AML-193 (cell line): ENCODE measurements at places on chromosomes 3 and 15.
A peak's percentile ranks its signal among the peaks of the same experiment; 100 is the strongest.

- DNase-seq = no peak
Observed at GRCh38 chr3:50600141-50600753, 11.3 kb downstream of the CISH start.

- DNase-seq = no peak
Observed at GRCh38 chr3:99562990-99563607, 75.3 kb upstream of the COL8A1 start.

DNA sequence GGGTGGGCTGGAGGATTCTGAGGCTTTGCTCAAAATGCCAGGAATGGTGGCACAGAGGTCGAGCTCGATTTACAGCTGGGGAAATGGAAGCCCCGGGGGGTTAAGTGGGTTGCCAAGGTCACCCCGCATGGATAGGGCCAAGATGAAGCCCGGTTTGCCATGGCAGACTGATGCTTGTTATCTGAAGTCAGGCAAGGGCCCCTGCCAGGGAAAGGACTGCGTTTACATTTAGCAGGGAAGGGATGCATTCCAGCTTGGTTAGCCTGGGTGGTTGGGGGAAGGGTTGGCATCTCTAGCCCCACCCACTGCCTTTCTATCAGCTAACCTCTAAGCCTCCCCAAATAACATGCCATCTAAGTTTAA lies 79.0 kb downstream of the RPLP1 start:
- DNase-seq = no peak

- no peak for DNase-seq
Observed at GRCh38 chr3:184725176-184725719, 13.4 kb upstream of the MAGEF1 start.

DNA sequence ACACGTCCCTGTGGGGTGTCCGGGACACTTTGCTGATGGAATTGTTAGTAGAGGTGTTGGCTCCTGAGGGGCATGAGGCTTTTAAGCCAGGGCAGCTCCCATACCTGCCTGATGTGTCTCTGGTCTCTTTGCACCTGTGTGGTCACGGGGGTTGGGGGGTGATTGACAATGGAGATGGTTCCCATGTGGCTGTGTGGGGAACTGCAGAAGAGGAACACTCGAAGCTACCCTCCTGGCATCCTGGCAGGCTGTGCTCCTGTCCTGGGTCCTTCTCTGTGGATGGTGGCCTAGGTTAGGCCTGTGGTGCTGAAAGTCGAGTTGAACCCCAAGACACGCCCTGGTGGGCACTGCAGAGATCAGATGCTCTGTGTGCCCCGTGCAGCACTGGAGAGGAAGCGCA lies 73.4 kb downstream of the HMCES start:
- DNase-seq = no peak

GRCh38 chr3:190494907-190495306 lies 19.0 kb upstream of the IL1RAP start:
- no peak for DNase-seq

DNA sequence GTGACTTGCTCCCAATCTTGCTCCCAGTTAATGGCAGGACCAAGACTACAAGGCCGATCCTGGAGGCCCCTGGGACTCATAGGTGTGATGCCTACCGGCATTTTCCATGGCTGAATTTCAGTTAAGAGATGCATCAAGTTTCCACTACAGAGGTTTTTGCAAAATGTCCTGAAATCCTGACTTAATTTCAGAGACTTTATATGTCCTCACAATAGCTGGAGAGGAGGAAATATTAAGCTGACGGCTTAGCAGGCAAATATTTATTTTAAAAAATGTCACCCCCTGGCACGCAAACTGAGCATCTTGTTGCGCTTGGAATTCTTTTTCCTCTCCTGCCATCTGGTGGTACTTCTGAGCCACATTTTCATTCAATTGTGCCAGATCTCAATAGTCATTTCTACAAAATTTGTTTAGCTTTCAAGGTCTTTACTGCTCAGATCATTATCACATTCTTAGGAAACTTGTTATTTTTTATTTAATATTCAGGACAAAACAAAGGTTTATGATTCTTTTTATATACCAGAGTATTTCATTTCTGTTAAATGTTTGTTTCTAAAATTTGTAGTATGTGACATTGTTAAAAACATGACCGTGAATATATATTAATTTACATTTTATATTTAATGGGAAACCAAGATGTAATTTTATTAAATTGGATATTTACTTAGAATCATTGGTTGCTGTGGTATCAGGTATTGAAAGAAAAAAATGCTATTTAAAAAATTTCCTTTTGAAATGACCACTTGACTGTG lies 189.2 kb upstream of the THRB start:
- DNase-seq = peak; percentile 14

DNA sequence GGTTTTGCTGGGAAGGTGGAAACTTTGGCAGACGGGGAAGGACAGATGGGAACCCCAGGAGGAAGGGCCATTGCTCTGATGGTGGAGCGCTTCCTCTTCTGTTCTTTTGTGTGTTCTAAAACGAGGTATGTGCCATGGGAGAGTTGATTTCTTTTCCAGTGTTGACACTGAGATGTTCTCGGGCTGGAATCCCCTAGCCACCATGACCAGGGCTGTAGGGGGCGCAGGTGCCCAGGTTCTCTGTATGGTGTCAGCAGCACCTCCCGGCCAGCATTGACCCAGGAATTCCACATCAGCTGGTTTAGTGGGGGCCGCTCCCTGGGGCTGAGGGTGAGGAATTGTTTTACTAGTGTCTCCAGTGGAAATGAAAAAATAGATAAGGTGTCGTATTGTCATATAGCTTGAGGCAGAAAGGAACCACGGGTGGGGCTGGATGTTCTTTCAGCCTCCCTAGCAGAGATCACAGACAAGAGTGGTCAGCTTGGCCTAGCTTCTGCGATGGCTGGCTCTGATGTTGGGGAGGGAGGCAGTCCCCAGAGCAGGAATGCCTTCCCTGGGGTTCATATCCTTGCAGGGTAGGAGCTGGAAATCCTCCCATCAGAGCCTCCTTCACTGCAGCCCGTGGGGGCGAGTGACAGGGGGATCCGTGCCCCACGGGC lies 34.2 kb upstream of the ACAD9 start:
- DNase-seq = no peak

DNA sequence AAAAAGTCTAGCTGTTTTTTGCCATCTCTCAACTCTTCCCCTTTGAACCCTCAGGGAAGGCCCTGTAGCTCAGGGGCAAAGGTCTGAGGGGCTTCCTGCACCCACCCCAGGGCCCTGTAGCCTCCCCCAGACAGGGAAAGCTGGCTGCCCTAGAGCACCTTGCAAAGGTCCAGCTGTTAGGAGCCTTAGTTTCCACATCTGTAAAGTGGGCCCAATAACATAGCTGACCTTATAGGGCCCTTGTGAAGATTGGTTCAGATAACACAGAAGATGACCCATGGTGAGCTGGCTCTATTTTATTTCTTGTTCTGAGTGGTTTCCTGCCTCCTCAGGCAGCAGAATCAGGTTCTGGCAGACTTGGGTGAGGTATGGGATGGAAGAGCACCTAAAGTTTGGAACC lies 55.2 kb upstream of the SMAD6 start:
- no peak for DNase-seq

GRCh38 chr3:196985298-196985697 lies 16.7 kb upstream of the PIGZ start:
- no peak for DNase-seq

DNA sequence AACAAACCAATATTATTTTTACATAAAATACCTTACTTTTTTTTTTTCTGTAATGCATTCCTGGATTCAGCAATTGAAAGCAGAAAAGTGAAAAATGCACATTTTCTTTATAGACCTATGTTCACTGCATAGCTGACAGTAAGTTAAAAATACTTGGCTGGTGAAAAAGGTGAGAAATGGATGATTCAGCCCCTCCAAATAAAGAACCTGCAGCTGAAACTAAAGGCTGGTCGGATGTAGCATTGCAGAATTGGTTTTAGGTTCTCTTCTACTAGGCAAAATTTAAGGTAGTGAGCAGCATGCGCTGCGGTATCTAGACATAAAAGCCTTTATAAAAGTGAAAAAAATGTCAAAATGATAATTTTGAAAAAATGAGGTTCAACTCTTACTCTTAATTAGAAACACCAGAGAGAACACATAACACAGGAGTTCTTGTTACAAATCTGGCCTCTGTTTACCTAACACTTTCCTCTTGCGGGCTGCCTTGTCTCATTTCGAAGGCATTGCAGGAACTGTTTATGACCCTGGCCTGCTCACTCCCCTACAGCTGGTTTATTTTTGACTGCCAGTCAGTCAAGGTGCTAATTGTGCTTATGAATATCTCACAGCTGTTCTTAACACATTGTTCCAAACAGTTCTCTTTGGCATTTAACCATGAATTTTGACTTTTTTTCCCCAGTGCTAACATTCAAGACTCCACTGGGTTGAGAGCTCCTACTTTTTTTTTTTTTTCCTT lies 455.4 kb upstream of the TBL1XR1 start:
- no peak for DNase-seq

GRCh38 chr15:51053571-51053970 lies 41.1 kb downstream of the TNFAIP8L3 start:
- DNase-seq = no peak

DNA sequence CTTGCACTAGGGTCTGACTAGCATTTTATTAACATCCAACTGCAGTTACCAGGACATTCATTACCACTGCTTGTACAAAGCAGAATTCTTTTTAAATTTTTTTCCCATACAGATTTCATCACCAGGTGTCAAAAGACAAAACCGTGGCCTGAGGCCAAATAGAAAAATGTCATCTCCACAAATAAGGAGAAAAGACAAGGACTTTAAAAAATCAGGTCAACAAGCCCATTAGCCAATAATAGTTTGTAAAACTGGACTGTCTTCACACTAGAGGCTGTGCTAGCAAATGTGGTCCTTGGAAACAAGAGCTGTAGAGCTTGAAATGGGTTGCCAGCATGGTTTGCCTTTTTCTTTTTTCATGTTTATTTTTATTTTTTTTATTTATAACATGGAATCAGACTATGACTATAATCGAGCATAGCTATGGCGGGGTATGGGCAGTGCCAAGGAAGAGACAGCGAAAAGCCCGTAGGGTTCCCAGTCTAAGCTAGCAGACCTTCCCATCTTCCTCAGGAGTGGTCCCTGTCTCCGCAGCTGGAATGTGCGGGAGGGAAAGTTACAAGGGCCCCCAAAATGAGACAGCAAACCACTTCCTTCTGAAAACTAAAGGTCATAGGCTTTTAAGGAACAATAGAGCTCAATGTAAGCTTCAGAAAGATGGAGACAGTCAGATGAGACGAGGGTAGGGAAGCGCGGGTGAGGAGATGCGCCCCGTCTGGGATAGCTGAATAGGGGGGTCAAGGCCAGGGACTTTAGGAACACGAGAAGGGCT lies 1.5 kb downstream of the PTPN9 start:
- DNase-seq = peak; percentile 10

DNA sequence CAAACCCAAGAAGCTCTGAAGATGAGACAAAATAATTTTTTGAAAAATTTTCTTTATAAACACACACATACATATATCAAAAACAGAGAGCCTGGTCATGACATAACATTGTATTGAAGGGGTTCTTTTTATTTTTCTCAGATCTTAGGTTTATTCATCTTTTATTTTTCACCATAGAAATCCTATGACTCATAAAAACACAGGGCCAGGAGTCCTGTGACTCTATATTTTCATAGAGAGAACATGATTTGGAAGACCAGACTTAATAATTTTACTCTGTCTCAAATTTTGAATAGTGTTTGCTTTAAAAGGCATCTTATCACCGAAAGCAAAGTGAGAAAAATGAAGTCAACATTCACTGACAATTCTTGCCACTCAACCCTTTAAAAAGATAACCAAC lies 57.7 kb downstream of the SUCNR1 start:
- DNase-seq = no peak

DNA sequence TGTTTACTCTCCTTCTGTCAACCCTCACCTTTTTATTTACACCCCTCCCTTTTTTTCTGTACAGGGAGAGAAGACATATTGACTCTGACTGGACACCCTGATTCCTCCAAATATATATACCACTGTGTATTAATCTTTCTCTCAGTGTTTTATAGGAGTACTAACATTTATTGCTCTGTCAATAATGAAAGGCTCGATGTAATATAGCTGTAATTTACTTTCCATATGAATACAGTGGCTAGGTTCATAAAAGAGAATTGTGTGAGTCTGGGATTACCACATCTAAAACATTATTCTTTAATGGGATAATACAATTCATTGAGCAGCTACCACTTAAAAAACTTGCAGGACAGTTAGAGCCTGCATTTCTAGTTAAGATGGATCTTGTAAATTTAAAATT lies 194.3 kb downstream of the SV2B start:
- no peak for DNase-seq

- no peak for DNase-seq
Observed at GRCh38 chr15:70281811-70282307, 184.1 kb upstream of the TLE3 start.

DNA sequence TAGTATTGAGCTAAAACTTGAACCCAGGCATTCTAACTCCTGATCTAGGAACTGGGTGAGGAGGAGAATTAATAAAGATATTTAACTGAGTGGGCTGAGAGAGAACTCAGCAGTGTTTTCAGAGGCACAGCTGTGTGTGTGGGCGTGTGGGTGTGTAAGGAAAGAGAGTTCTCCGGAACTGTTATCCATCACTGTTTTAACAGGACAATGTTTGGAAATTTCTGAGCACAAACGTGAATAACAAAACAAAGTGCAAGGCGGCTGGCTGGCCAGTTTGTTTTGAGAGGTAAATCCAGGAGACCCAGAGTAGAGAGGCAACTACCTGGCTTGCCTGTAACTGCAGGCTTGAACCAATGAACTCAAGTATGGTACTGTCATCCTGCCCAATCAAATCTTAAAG lies 5.0 kb upstream of the PTPN9 start:
- DNase-seq = no peak

DNA sequence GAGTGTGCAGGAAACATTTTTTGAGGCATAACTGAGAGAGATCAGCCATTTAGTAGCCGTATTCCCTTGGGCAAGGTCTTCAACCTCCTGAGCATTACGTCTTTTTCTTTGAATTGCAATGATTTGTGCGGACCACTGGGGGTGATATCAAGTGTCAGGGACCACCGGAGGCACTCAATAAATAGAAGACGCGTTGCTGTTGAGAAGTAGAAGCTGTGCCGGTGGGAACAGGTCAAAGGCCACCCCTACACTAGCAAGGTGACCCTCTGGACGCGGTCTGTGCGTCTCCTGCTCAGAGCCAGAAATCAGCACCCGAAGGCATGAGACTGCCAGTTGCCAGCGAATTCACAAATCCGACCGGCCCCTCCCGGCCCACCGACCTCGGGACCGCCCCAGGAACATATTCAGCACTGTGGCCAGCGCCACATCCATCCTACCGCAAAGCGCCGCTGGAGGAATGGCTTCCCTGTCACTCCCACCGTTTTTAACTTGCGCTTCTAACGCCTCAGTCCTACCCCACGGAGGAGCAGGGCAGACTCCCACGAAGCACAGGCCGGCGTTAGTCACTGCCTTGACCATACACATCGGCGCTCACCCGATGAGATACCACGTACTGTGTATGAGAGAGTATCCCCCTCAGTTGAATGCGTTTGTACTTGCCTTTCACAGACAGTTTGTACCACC lies 1.4 kb upstream of the GHSR start:
- no peak for DNase-seq

- DNase-seq = peak; percentile 71
Observed at GRCh38 chr15:74723754-74724334, 1.5 kb downstream of the CYP1A1 start.

DNA sequence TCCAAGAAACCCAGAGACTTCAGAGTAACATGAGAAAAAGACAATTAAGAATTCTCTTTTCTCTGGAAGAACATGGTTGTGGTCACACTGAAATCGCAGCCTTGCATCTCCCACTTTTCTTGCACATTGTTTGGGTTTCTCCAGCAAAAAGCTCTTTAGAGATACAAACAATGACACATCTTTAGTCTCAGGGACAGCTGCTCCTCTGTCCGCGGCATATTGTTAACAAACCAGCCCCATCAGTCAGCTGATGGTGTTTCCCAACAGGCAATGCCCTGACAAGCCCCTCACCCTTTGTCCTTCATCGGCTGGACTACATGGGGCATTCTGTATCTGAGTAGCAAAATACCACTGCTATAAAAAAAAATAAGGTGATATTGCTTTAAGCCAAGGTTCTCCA lies 53.4 kb downstream of the UMPS start:
- no peak for DNase-seq
